ENCODE measurements at places on chromosomes 1 and 21.

- DNase-seq, result peak; percentile 48
Measured at GRCh38 chr21:44845418-44846223, 27.8 kb upstream of the SUMO3 start.

- no peak for DNase-seq
Measured at GRCh38 chr1:160371346-160371631, 4.4 kb downstream of the NHLH1 start.

GRCh38 chr1:68180441-68181164, 51.7 kb downstream of the WLS start:
- DNase-seq, result no peak

DNA sequence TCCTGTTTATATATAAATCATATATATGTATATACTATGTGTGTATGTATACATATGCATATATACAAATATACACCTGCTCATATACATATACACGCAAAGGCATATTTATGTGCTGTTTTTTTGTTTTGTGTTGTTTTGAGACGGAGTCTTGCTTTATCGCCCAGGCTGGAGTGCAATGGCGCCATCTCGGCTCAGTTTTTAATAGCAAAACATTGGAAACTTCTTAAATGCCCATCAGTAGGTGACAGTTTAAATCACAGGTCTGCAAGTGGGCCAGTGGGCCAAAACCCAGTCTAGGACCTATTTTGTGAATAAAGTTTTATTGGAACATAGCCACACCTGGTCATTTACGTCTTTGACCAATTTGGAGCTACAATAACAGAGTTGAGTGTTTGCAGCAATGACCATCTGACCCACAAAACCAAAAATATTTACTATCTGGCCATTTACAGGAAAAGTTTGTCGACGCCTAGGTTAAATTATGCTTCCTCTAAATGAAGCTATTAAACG, 132.3 kb downstream of the TOMM20 start:
- DNase-seq, result no peak

- DNase-seq, result no peak
Measured at GRCh38 chr1:236173174-236173767, 30.9 kb downstream of the GPR137B start.

DNA sequence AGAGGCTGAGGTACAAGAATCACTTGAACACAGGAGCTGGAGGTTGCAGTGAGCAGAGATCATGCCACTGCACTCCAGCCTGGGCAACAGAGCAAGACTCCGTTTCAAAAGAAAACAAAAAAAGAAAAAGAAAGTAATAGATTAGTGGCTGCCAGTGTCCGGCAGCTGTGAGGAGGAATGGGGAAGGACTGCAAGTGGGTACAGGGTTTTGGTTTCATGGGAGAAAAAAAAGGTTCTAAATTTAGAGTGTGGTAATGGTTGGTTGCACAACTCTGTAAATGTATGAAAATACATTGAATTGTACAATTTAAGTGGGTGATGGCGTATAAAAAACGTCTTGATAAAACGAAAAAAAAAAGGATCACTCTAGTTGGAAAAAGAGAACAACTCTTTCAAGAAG, 6.7 kb downstream of the TAF1A start:
- no peak for DNase-seq

DNA sequence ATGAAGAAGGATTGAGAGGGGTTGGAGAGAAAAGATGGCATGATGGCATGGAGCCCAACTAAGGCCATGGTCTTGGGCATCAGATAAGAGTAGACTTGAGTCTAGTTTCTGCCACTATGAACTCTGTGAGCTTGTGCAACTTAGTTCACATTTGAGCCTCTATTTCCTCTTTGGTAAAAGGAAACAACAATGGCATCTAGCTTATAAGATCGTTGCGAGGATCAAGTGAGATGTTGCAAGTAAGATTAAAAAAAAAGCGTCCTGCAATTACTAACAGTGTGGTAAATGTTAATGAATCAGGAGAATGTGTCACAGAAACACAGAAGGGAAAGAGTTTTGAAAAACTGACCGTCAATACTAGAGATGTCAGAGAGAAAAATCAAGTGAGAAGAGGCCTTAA, 202.9 kb upstream of the FGGY start:
- DNase-seq, result no peak

- peak; percentile 24 for DNase-seq
Measured at GRCh38 chr1:229452956-229453801, 19.3 kb upstream of the ACTA1 start.

GRCh38 chr21:17631195-17631594, 18.5 kb upstream of the BTG3 start:
- DNase-seq, result no peak

- peak; percentile 41 for DNase-seq
Measured at GRCh38 chr1:99850459-99851291, 514 bp downstream of the AGL start.

Data from astrocyte of the spinal cord (primary cell).